ENCODE measurements at places on chromosomes 16 and 17. TPM values are rescaled to one million over a fixed set of nuclear protein-coding genes. Genes with fewer than 3 reads are reported as not detected.

The TNP2 gene
- not detected for polyA plus RNA-seq

The CNGB1 gene
- polyA plus RNA-seq = 0.12 TPM

The CTRL gene
- 4.6 TPM for polyA plus RNA-seq

The HP gene
- 1.3 TPM for polyA plus RNA-seq

The OMG gene
- polyA plus RNA-seq = 0.29 TPM

The RAD51D gene
- 11.1 TPM for polyA plus RNA-seq

The PRSS27 gene
- 1.3 TPM for polyA plus RNA-seq

The OR1F1 gene
- not detected for polyA plus RNA-seq

The SHISA6 gene
- polyA plus RNA-seq = 2.0 TPM

The MVD gene
- polyA plus RNA-seq = 29.0 TPM

The ABCC12 gene
- 0.35 TPM for polyA plus RNA-seq

The FBXO39 gene
- 0.10 TPM for polyA plus RNA-seq

The KRT24 gene
- 0.04 TPM for polyA plus RNA-seq

DNA sequence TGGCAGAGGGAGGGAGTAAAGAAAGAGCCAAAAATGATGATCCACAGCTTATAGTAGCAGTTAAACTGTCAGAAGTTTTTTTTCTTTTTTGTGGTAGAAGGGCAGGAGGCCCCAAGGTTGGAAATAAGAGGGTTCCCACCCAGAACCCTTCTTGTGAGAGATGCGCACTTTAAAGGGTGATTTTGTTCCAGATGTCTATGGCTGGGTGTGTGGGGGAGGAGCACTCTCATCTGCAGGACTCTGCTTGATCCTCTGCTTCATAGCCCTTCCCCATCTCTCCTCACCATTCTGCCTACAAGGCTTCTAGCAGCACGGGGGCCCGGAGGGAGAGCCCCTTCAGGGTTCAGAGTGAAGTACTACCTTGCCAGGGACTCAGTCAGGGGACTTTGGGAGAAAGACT is 6.4 kb downstream of the ATXN1L start:
- no peak for DNase-seq

DNA sequence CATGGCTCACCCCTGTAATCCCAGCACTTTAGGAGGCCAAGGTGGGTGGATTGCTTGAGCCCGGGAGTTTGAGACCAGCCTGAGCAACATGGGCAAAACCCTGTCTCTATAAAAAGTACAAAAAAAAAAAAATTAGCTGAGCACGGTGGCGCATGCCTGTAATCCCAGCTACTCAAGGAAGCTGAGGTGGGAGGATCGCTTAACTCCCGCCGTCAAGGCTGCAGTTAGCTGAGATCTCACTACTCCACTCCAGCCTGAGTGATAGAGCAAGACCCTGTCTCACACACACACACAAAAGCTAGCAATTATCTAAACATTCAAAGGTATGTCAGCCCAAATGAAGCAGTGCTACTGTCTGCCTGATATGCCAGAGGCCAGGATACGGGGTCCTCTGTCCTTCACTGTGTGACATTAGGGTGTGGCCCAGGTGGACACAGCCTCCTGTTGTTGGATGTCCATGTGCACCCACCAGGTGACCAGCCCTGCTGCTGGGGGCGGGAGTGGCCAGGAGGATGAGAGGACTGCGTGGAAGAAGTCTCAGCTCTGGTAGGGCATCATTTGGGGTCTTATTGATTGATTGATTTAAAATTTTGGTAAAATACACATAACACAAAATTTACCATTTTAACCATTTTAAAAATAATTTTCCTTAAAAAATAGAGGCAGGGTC is 3.9 kb downstream of the NLRC3 start:
- no peak for DNase-seq

GRCh38 chr16:12340151-12340733 is 363.7 kb downstream of the SNX29 start:
- no peak for DNase-seq

- no peak for DNase-seq
These were observed 305.0 kb upstream of the MON1B start for GRCh38 chr16:76885776-76886537.

DNA sequence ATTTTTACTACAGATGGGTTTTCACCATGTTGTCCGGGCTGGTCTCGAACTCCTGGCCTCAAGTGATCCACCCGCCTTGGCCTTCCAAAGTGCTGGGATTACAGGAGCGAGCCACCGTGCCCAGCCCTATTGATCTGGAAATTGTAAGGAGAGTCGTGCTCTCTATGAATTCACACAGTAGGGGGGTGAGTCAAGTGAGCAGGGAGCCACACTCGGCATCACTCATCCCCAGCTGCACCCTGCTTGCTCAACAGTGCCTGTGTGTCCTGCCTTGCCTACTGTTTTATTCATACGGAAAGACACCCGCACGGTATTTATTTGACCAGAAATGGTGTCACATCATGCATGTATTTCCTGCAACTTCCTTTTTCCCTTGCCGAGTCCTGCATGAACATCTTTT is 157.2 kb upstream of the FOXF1 start:
- DNase-seq = no peak

GRCh38 chr16:80986557-80986956 is 20.1 kb downstream of the CMC2 start:
- DNase-seq = no peak

- DNase-seq = no peak
These were observed 4.4 kb downstream of the N4BP1 start for GRCh38 chr16:48605518-48606110.

- DNase-seq = no peak
These were observed 30.1 kb upstream of the ABCC1 start for GRCh38 chr16:15919331-15919730.

- DNase-seq = no peak
These were observed 134.9 kb upstream of the CDH5 start for GRCh38 chr16:66231452-66232160.

GRCh38 chr17:2964370-2964769 is 99.0 kb downstream of the OR1D5 start:
- no peak for DNase-seq

- no peak for DNase-seq
These were observed 476.2 kb downstream of the HAPSTR1 start for GRCh38 chr16:9567666-9568065.

DNA sequence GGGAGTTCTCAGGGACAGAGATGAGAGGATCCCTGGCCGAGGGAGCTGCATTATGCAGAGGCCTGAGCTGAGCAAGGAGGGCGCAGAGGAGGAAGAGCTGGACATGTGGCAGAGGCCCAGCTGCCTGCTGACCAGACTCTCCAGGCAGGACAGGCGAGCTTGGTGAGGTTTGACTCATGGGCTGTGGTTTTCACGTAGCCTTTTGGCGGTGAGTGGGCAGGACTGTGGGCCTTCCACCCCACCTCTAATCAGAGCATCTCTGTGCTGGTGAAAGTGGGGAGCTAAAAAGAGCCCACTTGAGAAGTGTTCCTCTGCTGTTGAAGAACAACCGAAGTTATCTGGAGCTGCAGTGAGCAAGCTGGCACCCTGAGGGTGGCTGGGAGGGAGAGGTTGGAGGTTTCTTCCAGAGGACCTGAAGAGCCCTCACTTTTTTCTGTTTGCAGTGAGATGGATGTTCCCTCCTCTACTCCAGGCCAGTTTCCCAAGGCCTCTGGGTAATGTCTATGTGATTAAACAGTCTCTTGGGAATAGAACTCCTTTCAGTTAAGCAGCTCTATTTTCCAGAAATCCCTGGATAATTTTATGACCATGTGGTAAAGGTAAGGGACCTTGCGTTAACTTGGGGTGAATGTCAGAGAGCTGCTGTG is 11.9 kb downstream of the EPN2 start:
- DNase-seq = no peak

- no peak for DNase-seq
These were observed 7.3 kb downstream of the CYGB start for GRCh38 chr17:76530095-76530723.

- DNase-seq = no peak
These were observed 23.4 kb downstream of the ATPAF2 start for GRCh38 chr17:18015593-18015992.

GRCh38 chr17:12342161-12342560 is 321.5 kb downstream of the MAP2K4 start:
- no peak for DNase-seq

GRCh38 chr17:28570716-28571360 is 486 bp downstream of the PIGS start:
- no peak for DNase-seq

DNA sequence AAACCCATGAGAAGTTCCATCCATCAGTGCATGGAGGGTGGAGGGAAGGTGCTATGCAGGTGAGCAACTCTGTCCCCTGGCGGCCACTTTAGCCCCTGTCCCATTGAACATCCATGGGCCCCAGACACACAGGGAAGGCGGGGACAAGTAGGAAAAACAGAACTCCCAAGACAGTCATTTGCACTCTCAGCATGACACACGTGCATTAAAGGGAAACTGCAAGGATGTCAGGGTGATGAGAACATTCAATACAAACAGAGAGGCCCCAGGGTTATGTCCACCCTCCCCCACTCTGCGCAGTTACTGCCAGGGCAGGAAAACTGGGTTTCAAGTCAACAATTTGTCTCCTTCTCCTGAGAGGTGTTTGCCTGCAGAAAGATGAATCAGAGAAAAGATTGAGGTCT is 44.0 kb upstream of the AKTIP start:
- DNase-seq = no peak

GRCh38 chr17:14760212-14760611 is 459.3 kb downstream of the HS3ST3B1 start:
- DNase-seq = no peak

DNA sequence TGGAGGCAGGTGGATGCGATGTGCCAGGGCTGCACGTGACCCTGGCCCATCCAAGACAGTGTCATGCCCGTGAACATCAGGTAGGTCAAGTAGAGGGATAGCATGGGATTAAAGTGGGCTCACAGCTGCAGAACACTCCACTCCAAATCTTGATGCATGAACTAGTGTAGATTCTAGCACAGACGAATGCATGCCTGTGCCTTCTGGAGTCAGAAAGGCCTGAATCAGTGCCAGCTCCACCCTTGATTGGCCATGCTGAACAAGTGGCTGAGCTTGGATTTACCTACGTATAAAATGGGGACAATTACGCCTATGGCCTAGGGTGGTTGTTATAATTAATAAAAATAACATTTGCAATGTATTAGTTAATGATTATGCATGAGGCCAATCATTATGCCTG is 10.6 kb downstream of the IRX3 start:
- no peak for DNase-seq

DNA sequence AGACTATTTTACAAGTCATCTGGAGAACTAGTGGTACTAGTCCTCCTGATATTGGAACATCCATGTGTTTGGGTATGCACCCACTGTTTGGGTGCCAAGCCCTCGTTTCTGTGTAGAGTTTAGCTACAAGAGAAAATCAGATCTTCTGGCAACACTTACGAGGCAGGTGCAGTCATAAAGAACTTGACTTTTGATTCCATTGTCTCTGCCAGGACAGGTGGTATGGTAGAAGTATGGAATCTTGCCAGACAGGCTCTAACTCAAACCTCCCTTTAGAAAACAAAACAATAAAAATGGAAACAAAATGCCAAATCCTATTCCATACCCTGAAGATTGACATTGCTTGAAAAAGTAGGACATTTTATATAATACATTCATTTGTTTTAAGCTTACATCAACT is 16.0 kb downstream of the RNF43 start:
- no peak for DNase-seq

GRCh38 chr16:66008136-66008535 is 358.4 kb upstream of the CDH5 start:
- no peak for DNase-seq

DNA sequence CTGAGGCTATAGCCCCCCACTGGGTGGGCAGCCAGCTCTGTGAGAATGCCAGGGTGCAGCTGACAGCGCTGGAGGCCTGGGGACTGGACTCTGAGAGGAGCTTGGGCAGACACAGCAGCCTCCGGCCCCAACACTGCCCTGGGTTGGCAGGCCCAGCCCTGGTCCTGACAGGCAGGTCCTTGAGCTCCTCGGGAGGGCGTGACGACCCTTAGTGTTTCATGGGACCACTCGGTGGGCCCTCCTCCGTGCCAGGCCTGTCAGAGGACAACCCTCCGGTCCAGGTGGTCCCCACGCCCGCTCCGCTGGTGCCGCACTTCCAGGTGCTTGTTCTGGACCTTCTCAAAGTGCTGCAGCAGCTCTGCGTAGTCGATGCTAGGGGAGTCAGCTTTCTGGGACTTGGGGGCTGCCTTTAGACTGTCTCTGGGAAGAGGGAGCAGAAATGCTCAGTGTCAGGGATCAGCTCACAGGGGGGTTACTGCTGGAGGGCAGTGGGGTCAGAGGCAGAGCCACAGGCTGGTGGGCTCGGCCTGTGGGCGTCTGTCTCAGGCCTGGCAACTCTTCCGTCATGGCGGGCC is 1.9 kb upstream of the MTSS2 start:
- DNase-seq = no peak

- no peak for DNase-seq
These were observed 9.9 kb downstream of the CENPX start for GRCh38 chr17:82012640-82013295.

- DNase-seq = no peak
These were observed 31.4 kb upstream of the XYLT2 start for GRCh38 chr17:50314456-50315011.

- no peak for DNase-seq
These were observed 15.4 kb downstream of the REXO5 start for GRCh38 chr16:20821682-20822081.

GRCh38 chr16:86100205-86101136 is 201.5 kb downstream of the IRF8 start:
- DNase-seq = no peak

GRCh38 chr17:55641676-55642081 is 81.0 kb downstream of the TMEM100 start:
- DNase-seq = peak; percentile 86

DNA sequence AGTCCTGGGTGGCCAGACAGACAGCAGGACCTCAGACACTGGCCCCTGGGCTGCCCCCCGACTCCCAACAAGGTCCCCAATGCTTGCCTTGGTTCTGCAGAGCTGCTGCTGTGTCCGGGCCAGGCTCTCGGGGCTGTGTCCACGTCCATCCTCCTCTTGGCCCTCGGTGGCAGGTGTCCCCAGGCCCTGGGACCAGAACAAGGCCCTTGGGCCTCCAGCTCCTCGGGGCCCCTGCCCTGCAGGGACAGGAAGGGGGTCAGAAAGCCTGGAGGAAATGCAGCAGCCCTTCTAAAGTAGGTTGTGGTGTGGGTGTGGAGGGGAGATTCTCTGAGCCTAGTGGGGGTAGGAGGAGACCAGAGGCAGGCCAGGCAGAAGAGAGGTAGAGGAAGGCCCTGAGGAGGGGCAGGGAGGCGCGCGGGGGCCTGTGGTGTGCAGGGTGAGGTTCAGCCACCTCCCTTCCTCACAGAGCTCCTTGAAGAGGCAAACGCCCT is 2.5 kb upstream of the AXIN1 start:
- no peak for DNase-seq
